ENCODE measurements at places on chromosomes 13 and 19. TPM values are rescaled to one million over a fixed set of nuclear protein-coding genes. Genes with fewer than 3 reads are reported as not detected.

DNA sequence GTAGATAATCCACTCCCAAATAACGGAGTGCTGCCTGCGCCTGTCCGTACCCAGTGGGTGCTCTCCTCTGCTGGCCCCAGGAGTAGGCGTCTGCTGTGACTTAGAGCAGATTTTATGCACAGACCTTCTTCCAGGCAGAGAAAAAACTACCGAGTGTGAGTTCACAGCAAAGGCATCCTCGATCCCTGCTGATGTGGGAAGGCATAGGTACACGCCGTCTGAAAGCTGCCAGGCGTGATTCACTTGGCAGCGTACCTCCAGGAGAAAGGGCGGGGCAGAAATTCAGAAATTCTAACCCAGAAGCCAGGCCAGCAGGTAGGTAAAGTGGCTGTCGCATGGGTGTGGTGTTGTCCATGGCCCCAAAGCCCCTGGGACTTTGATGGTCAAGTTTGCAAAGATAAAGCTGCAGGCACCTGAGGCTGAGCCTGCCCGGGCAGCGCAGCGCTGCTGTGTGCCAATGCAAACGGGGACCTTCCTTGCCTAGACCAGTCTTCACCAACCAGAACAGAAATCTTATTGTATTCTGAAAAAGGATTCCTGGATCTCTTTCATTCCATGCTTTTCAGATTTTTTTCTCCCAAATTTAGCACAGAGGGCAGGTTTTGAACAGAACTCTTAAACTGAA is 36.3 kb downstream of the COL4A2 start:
- H3K4me3 ChIP-seq = no peak overlapping the region
- no peak for DNase-seq
- H3K36me3 ChIP-seq = no peaks in the 10 kb centered on the region
- H3K27ac ChIP-seq = no peak overlapping the region
- H3K4me1 ChIP-seq = peaks cover 21% of the 10 kb centered on the region
- H3K27me3 ChIP-seq = peaks cover 29% of the 10 kb centered on the region

- no peak for DNase-seq
- H3K27me3 ChIP-seq = no peaks in the 10 kb centered on the region
- no peaks in the 10 kb centered on the region for H3K36me3 ChIP-seq
- H3K4me3 ChIP-seq = no peak overlapping the region
These were observed 62.9 kb downstream of the NHLRC3 start for GRCh38 chr13:39100996-39101738.

ERF gene
- total RNA-seq = 56.5 TPM

- peaks cover 24% of the 10 kb centered on the region for H3K27me3 ChIP-seq
- peaks cover 6% of the 10 kb centered on the region for H3K4me1 ChIP-seq
- no peak for DNase-seq
- no peak overlapping the region for H3K27ac ChIP-seq
- no peak overlapping the region for H3K4me3 ChIP-seq
- no peaks in the 10 kb centered on the region for H3K36me3 ChIP-seq
These were observed 151.6 kb downstream of the IER2 start for GRCh38 chr19:13301627-13302334.

GRCh38 chr19:44869733-44870470 is 21.2 kb upstream of the TOMM40 start:
- no peak for DNase-seq
- H3K4me3 ChIP-seq = no peak overlapping the region
- H3K27me3 ChIP-seq = no peaks in the 10 kb centered on the region
- no peaks in the 10 kb centered on the region for H3K36me3 ChIP-seq

DNA sequence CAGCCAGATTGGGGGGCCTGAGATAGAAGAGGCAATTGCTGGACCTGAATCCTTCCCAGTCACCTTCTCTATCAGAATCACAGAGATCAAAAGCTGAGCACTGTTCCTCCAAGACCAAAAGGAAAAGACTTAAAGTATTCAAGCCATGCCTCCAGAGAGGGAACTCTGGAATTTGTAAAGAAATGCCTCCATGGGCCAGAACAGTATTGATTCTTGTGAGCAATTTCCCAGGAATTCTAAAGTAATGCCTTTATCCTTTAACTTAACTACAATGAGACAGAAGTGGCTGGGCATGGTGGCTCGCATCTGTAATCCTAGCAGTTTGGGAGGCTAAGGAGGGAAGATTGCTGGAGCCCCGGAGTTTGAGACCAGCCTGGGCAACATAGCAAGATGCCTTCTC is 148.8 kb downstream of the FLT1 start:
- H3K27me3 ChIP-seq = peaks cover 7% of the 10 kb centered on the region
- H3K36me3 ChIP-seq = no peaks in the 10 kb centered on the region
- peaks cover 16% of the 10 kb centered on the region for H3K4me1 ChIP-seq
- H3K4me3 ChIP-seq = no peak overlapping the region

- peaks cover 44% of the 10 kb centered on the region for H3K4me1 ChIP-seq
- peaks cover 17% of the 10 kb centered on the region for H3K36me3 ChIP-seq
- DNase-seq = no peak
- no peak overlapping the region for H3K4me3 ChIP-seq
- H3K27me3 ChIP-seq = no peaks in the 10 kb centered on the region
- H3K27ac ChIP-seq = no peak overlapping the region
These were observed 17.2 kb downstream of the FRY start for GRCh38 chr13:32048816-32049215.

- H3K4me1 ChIP-seq = peaks cover 9% of the 10 kb centered on the region
- no peak for DNase-seq
These were observed 41.2 kb downstream of the RUBCNL start for GRCh38 chr13:46345866-46346265.

DNA sequence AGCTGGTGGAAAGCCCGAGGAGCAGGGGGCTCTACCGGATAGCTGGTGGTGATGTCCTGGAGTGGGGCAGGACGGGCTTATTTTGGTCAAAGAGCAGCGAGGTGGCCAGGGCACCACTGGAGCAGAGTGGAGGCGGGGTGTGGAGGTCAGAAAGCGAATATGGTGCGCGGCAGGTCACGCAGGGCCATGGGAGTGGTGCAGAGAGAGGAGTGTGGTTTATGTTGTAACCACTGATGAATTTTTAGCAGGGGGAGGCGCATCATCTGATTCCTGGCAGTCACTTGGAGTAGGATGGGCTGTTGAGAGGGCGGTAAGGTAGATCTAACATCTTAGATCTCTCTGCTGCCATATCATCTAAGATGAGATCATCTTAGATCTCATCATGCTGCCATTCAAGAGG is 1.4 kb upstream of the ZNF414 start:
- no peaks in the 10 kb centered on the region for H3K27me3 ChIP-seq
- H3K4me1 ChIP-seq = peaks cover 68% of the 10 kb centered on the region
- H3K27ac ChIP-seq = peak overlapping the region; percentile 97
- peak; percentile 86 for DNase-seq
- peaks cover 31% of the 10 kb centered on the region for H3K36me3 ChIP-seq

ZNF724 gene
- total RNA-seq = 13.0 TPM

GRCh38 chr19:55546822-55547614 is 1.7 kb upstream of the SBK3 start:
- peaks cover 7% of the 10 kb centered on the region for H3K27me3 ChIP-seq
- H3K4me3 ChIP-seq = no peak overlapping the region
- no peaks in the 10 kb centered on the region for H3K4me1 ChIP-seq
- no peak for DNase-seq
- no peak overlapping the region for H3K27ac ChIP-seq
- no peaks in the 10 kb centered on the region for H3K36me3 ChIP-seq

- H3K27me3 ChIP-seq = peaks cover 8% of the 10 kb centered on the region
- H3K4me3 ChIP-seq = no peak overlapping the region
- H3K4me1 ChIP-seq = no peaks in the 10 kb centered on the region
- no peaks in the 10 kb centered on the region for H3K36me3 ChIP-seq
These were observed 50.5 kb upstream of the ZNF507 start for GRCh38 chr19:32294871-32295438.

- H3K27me3 ChIP-seq = no peaks in the 10 kb centered on the region
- no peak for DNase-seq
- no peak overlapping the region for H3K27ac ChIP-seq
- H3K4me3 ChIP-seq = no peak overlapping the region
These were observed 168.3 kb downstream of the ZNF737 start for GRCh38 chr19:20397292-20397691.

DNA sequence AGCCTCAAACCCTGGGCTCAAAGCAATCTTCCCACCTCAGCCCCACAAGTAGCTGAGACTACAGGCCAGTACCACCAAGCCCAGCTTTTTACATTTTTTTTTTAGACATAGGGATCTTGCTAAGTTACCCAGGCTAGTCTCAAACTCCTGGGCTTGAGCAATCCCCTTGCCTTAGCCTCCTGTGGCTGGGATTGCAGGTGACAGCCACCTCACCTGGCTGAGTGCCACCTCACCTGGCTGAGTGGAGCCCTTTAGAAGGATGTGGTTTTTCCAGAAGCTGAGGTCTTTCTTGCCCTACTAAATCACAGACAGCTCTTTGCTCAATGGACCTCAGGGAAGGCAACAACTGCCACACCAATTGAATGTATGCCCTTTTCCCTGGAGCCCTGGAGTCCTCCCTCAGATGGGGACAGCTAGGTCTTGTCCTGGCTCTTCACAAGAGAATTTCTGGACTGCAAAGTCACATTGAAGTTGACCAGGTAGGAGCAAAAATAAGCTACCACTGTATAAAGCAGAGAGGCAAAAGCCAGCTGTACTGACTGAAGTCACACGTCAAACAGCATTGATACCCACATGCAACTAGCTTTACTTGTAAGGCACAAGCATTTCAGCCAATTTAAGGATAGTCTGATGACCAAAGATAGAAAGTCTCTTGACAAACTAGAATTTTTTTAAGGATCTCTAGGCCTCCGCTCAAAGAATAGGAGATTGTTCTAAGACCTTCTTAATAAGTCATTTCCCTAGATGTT is 14.0 kb downstream of the PDX1 start:
- peaks cover 32% of the 10 kb centered on the region for H3K27me3 ChIP-seq
- DNase-seq = no peak
- no peaks in the 10 kb centered on the region for H3K4me1 ChIP-seq
- H3K36me3 ChIP-seq = no peaks in the 10 kb centered on the region
- H3K4me3 ChIP-seq = no peak overlapping the region
- H3K27ac ChIP-seq = no peak overlapping the region

ZNF490 gene
- 15.8 TPM for total RNA-seq

DNA sequence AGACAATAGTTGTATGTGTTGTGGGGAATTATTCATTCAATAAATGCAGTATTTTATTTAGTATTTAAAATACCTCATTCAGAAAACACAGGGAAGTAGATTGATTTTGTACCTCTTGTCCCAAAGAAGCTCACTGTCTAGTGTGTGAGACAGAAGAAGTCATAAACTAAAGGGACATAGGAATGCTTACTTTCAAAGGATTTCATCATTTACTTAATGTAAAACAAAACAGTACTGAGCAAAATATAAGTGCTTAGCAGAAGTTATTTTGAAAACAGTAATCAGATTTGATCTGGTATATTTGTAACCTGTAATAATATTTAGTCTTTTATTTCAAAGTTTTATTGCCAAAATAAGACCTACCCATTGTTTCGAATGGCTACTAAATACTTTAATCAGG is 117.9 kb downstream of the TDRD3 start:
- H3K27ac ChIP-seq = no peak overlapping the region
- no peak for DNase-seq
- H3K36me3 ChIP-seq = peaks cover 38% of the 10 kb centered on the region
- no peaks in the 10 kb centered on the region for H3K4me1 ChIP-seq
- H3K4me3 ChIP-seq = no peak overlapping the region

- no peaks in the 10 kb centered on the region for H3K36me3 ChIP-seq
- DNase-seq = no peak
- H3K4me1 ChIP-seq = no peaks in the 10 kb centered on the region
- H3K27me3 ChIP-seq = peaks cover 2% of the 10 kb centered on the region
These were observed 11.1 kb upstream of the OLFM2 start for GRCh38 chr19:9947441-9947840.

CHERP gene
- 62.2 TPM for total RNA-seq

- DNase-seq = no peak
- no peak overlapping the region for H3K4me3 ChIP-seq
- H3K36me3 ChIP-seq = no peaks in the 10 kb centered on the region
- no peaks in the 10 kb centered on the region for H3K4me1 ChIP-seq
These were observed 74.3 kb upstream of the FAM216B start for GRCh38 chr13:42707048-42707447.

DNA sequence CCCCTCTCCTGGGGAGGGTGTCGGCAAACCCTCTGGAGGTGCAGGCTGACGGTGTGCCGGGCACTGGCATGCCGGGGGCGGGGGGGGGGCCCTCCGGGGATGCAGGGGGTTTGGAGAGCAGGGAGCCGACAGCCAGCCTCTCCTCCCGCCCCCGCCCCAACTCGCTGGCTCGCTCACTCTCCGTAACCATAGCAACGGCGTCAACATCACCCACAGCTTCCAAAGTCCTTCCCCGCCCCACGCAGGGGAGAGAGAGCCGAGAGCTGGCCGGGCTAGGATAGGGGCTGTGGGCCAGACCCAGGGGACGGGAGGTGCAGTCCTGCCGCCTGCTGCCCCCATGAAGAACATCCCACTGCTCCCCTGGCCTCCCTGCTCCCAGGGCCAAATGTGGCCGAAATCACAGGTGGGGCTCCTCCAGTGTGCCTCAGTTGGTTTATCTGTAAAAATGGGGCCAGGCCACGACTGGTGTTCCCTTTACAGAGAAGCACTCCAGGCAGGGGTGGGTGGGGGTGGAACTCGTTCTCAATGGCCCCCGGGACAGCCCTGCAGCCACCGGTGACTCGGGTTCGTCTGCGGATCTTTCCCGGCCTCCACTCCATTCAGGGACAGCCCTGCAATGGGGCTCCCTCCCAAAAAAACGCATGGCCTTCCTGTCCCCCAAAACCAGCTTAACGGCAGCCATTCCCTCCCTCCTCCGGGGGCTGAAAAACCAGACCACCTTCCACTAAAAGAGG is 3.2 kb downstream of the KLF16 start:
- peaks cover 50% of the 10 kb centered on the region for H3K4me1 ChIP-seq
- no peak overlapping the region for H3K27ac ChIP-seq
- no peaks in the 10 kb centered on the region for H3K36me3 ChIP-seq
- H3K4me3 ChIP-seq = no peak overlapping the region
- H3K27me3 ChIP-seq = no peaks in the 10 kb centered on the region

FCAR gene
- not detected for total RNA-seq

DNA sequence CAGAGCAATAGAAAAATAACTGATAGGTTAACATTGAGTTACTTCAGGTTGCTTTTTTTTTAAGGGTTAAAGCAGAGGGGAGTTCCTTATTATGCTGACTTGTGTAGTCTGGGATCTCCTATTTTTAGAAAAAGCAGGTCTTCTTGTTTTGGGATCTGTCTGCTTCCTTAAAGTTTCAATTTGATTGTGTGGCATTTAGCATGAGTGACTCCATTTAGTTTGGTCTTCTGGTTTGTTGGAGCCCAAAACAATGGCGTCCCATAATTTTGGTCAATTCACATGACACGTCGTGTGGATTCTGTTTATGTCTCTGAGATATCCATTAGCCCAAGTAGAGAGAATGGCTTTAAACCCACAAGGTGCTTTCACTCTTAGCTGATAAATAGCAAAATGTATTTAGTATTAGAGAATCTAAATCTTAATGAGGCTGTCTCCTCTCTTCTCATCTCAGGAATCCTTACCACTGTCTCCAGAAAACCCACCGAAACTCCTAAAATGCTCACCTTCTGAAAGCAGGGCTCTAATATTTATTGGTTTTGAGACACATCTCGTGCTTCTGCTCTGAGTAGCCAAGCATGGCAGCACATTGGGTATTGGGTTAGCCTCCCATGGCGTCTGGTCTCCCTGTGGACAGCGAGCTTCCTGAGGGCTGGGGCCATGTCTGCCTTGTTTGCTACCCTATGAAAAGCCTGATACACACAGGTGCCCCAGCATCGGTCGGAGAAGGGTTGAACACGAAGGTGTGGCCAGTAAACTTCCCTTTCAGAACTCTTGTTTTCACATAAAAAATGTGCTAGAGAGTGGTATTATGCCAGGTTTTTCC is 67.2 kb upstream of the GPR183 start:
- peaks cover 89% of the 10 kb centered on the region for H3K4me1 ChIP-seq
- peak overlapping the region; percentile 83 for H3K27ac ChIP-seq
- no peaks in the 10 kb centered on the region for H3K27me3 ChIP-seq

KL gene
- 0.25 TPM for total RNA-seq

- H3K36me3 ChIP-seq = peaks cover 7% of the 10 kb centered on the region
- no peak for DNase-seq
- H3K4me3 ChIP-seq = no peak overlapping the region
- H3K27ac ChIP-seq = no peak overlapping the region
- no peaks in the 10 kb centered on the region for H3K27me3 ChIP-seq
These were observed 62.4 kb upstream of the C1QTNF9 start for GRCh38 chr13:24247016-24247415.

LENG8 gene
- 245 TPM for total RNA-seq

Data from activated CD4-positive, alpha-beta T cell treated with anti-CD3 and anti-CD28 coated beads, Interleukin-2, amount 10 ng/mL, durations not matched to agents 7 days and 5 days (primary cell).